CD4-positive, alpha-beta T cell (primary cell): ENCODE measurements at places on chromosomes 2 and 18.

DNA sequence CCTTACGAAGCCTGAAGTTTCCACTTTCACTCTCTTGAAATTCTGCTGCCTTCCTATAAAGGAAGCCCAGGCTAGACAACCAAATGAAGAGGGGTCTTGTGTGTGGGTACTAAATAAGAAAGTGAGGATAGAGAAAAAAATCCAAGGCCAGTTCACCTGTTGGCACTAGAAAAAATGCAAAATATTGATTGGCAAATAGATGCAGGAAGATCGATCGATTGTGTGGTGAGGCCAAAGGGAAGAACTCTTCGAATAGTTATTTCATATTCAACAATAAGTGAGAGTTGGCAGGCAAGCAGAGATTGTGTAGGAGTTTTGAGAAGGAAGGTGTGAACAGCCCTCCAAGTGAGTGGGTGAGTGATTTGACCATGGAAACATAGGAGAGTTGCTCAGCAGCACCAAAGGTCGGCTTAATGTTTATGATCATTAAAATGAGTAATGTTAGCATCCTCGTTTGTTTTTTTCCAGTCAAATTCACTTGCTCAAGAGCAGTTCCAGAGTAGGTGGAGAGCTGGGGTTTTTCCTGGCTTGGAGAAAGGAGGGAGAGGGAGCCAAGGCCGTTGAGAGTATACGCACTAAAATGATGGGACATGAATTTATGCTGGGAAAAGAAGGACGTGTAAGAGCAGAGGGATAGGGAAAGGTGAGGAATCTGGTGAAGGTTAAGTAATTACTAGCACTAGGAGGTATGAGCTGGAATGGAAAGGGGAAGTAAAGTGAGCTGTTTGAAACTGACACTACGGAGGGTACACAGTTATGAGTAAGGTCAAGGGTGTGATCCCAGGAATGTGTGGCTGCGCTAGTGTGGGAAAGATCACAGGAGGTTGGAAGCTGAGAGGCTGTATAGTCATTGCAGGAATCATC is 1.1 kb upstream of the NAPG start:
- no peak for DNase-seq

DNA sequence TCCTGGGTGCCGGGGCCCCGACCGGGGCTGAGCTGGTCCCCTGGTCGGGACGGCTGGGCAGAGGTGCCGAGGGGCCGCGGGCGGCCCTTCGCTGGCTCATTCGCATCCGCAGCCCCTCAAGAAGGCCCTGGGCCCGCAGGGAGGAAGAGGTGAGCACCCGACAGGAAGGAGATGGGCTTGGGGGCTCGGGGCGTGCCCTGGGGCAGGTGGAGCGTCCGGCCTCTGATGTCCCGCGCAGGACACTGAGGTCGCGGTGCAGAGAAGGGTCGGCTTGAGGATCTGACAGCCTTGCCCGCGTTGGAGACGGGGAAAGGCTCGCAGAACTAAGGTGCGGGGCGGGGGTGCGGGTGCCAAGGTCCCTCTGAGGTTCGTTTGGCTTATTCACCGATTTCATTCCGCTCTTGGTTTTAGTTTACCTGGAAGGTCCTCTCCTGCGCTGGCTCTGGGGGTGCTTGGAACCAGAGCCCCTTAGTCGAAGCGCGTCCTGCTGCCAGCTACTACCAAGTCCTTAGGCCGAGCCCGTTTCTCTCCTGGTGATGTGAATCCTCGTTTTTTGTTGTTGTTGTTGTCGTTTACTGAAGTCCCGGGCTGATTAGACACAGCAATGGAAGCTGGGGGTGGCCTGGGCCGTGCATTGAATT is 18.9 kb upstream of the CD8A start:
- DNase-seq = no peak

GRCh38 chr18:71625556-71626090 is 918.5 kb downstream of the CBLN2 start:
- DNase-seq = no peak

GRCh38 chr18:777021-777420 is 35.0 kb downstream of the YES1 start:
- DNase-seq = no peak

- no peak for DNase-seq
Measured at GRCh38 chr2:182915369-182916326, 49.2 kb upstream of the FRZB start.

GRCh38 chr18:54712758-54713157 is 115.5 kb upstream of the RAB27B start:
- DNase-seq = no peak

DNA sequence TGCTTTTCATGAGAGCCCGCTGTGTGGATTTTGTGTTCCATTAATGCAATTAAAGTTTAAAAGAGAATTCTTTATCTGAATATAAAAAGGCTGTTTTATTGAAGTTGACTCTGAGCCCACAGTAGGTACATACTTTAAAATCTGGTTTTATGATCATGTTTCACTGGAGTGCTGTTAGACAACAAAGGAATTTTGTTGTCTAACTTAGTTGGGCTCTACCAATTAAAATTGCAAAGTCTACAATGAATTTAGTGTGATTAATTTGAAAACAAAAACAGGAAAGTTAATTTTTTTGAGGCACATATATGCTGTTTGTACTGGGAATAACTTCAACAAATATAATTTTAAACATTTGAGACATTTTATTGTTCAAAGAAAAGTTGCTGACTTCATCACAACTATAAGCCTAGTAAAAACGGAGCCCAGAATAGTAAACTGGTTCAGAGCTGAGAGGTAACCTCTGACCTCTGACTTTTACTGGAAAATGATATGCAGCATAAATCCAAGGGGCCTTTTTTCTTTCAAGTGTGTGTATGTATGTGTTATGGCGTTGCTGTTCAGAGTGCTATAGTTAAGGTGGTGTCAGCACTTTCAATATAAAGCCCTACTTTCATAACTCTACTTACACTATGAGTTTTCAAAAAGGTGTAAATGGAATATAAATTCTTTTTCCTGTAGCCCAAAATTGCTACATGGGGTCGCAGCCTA is 30.2 kb downstream of the MEIS1 start:
- DNase-seq = no peak
